ENCODE measurements at places on chromosomes 4 and X.

DNA sequence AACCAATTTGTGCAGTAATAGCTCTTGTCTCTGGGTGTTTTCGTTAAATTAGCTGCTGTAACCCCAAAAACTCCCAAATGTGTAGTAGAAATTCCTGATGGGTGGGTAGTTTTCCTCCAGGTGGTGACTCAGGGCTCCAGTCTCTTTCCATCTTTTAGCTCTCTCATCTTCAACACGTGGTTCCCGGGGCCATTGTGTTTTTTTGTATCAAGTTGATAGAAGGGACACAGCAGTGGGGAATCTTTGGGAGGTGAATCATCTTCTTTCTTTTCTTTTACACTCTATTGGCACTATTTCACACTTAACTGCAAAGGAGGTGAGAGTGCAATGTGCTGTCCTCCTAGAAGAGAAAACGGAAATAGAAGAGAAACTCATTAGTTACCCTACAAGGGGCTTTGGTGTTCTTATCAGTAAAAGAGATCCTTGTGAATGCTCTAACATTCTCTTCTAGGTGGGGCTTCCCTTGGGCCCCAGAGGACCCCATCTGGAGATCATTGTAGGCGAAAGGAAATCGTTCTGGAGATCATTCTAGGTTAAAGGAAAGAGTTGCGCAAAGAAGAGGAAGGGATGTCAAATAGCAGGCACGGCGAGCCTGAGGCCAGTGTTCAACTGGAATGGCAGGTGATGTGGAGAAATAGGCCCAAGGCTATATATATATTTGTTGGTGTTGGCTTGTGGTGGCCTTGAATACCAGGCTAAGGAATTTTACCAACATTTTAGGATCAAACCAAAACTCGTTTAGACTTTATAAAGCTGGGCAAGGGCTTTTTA is 68.2 kb upstream of the ACSL1 start:
- no peak for DNase-seq

- no peak for DNase-seq
Observed at GRCh38 chr4:70759126-70759525, 37.4 kb downstream of the RUFY3 start.

- DNase-seq: no peak
Observed at GRCh38 chrX:15672881-15673280, 8.3 kb upstream of the CLTRN start.

DNA sequence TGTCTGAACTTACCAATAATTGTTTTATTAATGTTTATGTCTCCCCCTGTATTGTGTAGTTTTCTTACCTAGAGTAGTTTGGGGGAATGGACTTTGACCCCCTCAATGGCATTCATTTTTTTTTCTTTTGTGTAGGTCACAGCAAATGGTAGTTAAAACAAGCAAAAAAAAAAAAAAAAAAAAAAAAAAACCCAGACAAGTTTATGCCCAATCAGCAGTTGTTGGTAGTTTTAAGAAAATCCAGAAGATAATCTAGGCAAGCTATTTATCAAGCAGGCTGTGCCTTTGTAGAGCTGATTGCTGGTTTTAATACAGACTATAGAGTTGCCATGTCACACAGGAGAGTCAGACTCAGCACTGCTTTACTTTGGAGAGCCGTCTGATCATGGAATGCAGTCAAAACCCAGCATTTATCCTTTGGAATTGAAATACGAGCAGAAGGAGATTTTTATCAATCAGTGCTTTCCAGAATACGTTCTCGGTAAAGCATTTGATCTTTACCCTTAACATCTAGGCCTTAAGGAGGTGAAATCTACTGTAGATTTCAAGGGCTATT is 16.6 kb downstream of the DCUN1D4 start:
- no peak for DNase-seq

- no peak for DNase-seq
Observed at GRCh38 chrX:132716006-132716405, 227.2 kb upstream of the MBNL3 start.

DNA sequence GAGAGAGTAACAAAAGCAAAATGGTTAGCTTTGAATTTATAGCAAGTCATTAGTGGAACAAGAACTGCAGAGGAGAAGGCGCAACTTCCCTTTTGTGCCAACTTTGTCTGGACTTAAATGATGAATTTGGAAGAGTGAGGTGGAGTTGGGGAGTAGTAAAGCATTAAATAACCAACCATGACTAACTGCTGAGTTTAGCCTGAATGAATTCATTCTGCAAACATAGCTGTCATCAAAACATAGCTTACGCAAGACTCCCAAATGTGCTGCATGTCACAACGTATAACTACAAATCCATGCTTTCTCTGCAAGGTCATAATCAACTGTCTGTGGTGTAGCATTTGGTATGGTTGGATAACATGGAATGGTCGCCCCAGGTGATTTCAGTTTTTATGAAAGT is 75.9 kb upstream of the RPL34 start:
- DNase-seq: no peak

GRCh38 chr4:10746371-10747171 is 62.0 kb upstream of the CLNK start:
- no peak for DNase-seq

- peak; percentile 64 for DNase-seq
Observed at GRCh38 chrX:68832101-68832416, 3.2 kb downstream of the EFNB1 start.

DNA sequence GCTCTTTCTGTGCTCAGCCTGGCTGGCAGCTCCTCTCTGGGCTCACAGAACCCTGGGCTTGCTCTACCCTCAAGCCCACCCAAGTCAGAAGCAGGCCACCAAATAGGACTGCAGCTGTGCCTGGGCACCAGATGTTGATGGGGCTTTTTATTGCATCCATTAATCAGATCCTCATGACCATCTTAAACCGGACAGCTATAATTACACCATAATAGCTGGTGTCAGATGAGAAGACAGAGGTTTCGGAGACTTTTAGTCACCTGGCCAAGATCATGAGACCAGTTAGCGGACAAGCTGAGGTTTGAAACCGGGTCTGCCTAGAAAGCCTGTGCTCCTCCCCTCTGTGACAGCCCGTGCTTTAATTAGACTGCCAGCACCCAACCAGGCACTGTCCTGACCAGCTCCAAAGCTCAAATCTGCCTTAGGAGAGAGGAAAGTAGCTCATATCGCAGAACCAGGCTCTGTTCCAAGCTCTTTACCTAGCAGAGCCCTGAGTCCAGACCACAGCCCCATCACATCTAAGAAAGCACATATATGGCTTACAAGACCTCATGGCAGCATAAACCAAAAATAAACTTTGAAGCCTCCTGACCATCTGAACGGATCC is 88.9 kb downstream of the JAKMIP1 start:
- no peak for DNase-seq

- DNase-seq: no peak
Observed at GRCh38 chrX:110086162-110086915, 83.4 kb downstream of the TMEM164 start.

DNA sequence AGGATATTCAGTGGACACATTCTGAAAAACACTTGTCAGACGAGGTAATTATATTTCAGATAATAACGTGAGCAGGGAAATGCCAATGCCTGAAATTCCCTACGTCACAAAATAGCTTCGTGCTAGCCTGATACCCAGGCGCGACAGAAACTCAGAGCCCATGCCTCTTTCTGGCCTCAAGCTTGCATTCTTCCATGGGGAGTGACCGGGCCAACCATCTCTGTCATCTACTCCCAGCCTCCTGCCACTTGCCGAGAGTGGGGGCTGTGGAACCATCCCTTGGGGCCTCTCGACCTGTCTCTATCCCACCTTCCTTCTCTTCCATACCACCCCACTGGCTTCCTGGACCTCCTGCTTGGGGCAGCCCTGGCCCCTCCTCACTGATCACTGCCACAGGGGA is 34.5 kb upstream of the CDKN2AIP start:
- no peak for DNase-seq

GRCh38 chr4:37243722-37244582 is 591 bp upstream of the NWD2 start:
- no peak for DNase-seq

Measured in uterus (tissue), 4 donors.